ENCODE measurements at places on chromosomes 13 and 19. TPM values are rescaled to one million over a fixed set of nuclear protein-coding genes. Genes with fewer than 3 reads are reported as not detected.

The SPIB gene
- total RNA-seq, result 61.6 TPM

DNA sequence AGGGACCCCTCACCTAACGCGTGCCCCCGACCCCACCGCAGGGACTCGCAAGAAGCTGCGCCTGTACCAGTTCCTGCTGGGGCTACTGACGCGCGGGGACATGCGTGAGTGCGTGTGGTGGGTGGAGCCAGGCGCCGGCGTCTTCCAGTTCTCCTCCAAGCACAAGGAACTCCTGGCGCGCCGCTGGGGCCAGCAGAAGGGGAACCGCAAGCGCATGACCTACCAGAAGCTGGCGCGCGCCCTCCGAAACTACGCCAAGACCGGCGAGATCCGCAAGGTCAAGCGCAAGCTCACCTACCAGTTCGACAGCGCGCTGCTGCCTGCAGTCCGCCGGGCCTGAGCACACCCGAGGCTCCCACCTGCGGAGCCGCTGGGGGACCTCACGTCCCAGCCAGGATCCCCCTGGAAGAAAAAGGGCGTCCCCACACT is 4.7 kb upstream of the MYBPC2 start:
- peak; percentile 79 for DNase-seq

DNA sequence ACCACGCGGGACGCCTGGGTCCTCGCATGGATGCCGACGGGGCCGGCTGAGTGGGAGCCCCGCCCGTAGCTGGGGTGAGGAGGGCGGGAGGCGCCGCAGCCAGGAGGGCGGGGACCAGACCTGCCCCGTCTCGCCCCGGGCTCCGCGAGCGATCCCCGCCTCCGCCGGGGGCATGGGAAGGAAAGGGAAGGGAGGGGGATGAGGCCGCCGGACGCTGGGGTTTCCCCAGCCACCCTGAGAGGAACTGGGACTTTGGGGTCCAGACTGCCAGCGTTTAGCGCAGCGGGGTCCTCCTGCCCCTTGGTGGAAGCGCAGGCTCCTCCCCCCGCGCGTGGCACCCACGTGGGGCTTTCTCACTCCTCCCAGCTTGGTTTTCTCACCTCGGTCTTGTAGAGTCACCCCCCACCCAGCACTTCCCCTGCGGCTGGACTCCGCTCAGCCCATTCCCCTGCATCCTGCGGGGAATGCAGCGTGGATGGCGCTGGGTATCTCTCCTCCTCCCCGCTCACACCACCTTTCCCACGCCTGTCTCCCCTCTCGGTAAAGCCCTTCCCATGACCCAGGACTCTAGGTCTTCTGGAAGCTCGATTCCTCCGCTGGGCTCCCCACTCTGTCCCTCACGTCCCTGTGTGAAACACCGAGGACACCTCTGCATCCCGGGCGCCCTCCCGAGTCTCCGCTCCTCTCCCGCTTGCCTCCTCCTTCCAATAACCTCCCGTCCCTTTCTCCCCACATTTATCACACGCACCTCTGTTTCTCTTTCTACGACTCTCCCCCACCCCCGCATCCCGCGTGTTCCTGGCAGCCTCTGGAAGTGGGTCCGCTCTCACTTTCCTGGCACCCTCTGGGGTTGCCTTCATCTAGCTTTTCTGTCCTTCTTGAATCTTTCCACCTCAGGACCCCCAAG is 2.1 kb downstream of the TGFB1 start:
- DNase-seq, result peak; percentile 68

GRCh38 chr19:47603706-47604565 is 5.0 kb upstream of the BICRA start:
- DNase-seq, result no peak

GRCh38 chr19:55099557-55100506 is 17.6 kb downstream of the PPP1R12C start:
- DNase-seq, result no peak

Data from mucosa of descending colon (tissue), 3 donors.